Forelimb muscle (tissue), 1 donor: ENCODE measurements at places on chromosomes 4 and X. TPM values are rescaled to one million over a fixed set of nuclear protein-coding genes. Genes with fewer than 3 reads are reported as not detected.

The RPS6KA6 gene
- polyA plus RNA-seq, result 3.8 TPM

The MAGEB2 gene
- polyA plus RNA-seq, result not detected

The CYSLTR1 gene
- 8.4 TPM for polyA plus RNA-seq

The COL4A6 gene
- 1.7 TPM for polyA plus RNA-seq

The CNGA1 gene
- polyA plus RNA-seq, result 0.94 TPM

The PPARGC1A gene
- 7.5 TPM for polyA plus RNA-seq

The PPP2R2C gene
- 0.13 TPM for polyA plus RNA-seq

The FAM133A gene
- polyA plus RNA-seq, result 0.11 TPM

The ADD1 gene
- 163 TPM for polyA plus RNA-seq

The PRICKLE3 gene
- 3.6 TPM for polyA plus RNA-seq

The MUC7 gene
- polyA plus RNA-seq, result not detected

The PAK3 gene
- 10.9 TPM for polyA plus RNA-seq

The VCX3B gene
- polyA plus RNA-seq, result not detected

DNA sequence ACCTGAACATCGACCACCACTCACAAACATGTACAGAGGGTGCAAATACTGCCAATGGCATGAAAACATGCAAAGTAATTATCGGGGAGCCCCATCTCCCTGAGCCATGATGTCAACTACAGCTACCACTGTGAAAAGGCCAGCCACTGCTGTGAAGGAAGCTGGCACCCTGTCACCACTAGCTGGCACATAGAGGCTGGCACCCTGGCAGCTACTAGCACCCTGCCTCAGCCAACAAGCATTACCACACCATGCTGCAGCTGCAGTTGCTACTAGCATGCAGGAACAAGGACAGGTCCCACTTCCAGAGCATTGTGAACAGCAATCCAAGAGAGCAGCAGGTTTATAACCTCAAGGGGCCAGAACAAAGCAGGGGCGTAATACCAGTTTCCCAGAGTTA lies 81.4 kb downstream of the PRR32 start:
- no peak for DNase-seq

- no peak for DNase-seq
These were observed 320.8 kb upstream of the INTU start for GRCh38 chr4:127311924-127312323.

DNA sequence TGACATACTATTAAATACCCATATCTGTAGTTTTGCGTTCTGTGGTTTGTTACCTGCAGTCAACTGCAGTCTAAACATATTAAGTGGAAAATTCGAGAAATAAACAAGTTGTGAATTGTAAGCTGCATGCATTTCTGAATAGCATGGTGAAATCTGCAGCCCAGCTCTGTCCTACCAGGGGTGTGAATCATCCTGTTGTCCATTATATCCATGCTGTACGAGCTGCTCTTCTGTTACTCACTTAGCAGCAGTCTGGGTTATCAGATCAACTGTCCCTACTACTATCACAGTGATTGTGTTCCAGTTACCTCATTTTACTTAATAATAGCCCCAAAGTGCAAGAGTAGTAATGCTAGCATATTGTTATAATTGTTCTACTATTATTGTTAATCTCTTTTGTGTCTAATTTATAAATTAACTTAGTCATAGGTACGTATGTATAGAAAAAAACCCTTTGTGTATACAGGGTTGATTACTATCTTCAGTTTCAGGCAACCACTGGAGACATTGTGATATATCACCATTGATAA lies 173.7 kb upstream of the FAT4 start:
- no peak for DNase-seq

DNA sequence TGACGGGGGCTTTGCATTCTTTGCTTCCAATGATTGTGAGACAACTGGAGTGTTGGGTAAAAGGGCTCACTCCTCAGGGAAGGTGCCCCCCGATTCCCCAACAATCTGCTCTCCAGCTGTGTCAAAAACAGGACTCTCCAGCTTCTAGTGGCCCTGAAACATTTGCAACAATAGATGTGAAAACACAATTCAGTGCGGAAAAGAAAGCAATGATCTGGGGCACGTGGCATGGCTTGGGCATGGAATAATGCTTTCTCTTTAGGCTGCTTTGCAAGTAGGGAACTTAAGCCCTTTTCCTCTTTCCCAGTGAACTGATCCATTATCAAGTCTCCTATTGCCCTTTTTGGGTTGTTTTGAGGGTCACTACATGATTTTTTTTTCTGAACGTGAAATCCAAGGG lies 239.9 kb downstream of the C4orf33 start:
- DNase-seq, result no peak

GRCh38 chrX:92213786-92214185 lies 434.6 kb downstream of the PCDH11X start:
- no peak for DNase-seq

DNA sequence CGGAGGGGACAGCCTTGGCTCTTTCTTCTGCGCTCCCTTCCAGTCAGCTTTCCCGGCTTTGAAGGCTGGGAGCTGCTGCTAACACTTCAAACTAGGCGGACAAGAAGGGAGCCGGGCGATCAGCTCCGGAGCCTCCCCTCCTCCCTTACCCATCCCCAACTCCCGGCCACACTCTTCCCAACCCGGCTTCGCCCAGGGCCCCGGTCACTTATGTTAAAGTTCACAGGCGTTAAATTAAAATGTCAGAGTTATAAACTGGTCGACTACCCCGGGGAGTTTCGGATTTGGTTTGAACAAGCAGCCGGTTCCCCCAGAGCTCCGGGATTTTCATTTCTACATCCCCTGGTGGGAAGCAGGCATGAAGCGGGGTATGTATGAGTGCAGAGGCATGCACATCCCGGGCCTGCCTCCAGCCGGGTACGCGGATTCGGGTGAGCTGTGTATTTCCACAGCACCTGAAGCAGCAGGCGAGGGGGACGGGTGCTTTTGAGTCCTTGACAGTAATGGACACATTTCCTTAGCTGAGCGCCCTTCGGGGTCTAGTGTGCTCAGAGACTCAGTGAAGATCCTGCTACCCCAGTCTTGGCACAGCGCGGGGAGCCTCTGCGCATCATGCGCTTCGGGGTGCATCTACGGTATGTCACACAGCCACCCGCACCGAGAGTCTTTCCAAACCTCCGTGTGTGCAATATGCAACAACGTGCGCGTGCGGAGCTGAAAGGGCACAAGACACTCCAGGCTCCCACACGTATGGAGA lies 880 bp downstream of the UNC5C start:
- no peak for DNase-seq

DNA sequence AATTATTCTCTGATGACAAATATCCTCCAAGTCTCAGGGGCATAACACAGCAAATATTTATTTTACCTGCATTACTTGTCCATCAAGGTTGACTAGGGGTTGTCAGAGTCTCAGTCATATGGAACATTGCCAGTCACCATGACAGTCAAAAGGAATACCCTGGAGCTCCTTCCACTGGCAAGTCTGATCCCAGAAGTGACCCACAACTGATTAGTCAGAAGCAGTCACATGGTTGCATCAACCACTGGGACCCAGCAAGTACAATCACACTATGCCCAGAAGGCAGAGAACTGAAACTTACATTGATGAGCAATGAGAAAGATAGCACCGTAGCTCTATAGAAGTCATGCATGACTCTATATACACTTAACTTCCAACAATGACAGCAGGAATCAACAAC lies 41.9 kb upstream of the SOD3 start:
- DNase-seq, result no peak

GRCh38 chr4:38902695-38903094 lies 35.1 kb downstream of the FAM114A1 start:
- no peak for DNase-seq

- no peak for DNase-seq
These were observed 52.1 kb downstream of the CFAP299 start for GRCh38 chr4:80387390-80388283.

DNA sequence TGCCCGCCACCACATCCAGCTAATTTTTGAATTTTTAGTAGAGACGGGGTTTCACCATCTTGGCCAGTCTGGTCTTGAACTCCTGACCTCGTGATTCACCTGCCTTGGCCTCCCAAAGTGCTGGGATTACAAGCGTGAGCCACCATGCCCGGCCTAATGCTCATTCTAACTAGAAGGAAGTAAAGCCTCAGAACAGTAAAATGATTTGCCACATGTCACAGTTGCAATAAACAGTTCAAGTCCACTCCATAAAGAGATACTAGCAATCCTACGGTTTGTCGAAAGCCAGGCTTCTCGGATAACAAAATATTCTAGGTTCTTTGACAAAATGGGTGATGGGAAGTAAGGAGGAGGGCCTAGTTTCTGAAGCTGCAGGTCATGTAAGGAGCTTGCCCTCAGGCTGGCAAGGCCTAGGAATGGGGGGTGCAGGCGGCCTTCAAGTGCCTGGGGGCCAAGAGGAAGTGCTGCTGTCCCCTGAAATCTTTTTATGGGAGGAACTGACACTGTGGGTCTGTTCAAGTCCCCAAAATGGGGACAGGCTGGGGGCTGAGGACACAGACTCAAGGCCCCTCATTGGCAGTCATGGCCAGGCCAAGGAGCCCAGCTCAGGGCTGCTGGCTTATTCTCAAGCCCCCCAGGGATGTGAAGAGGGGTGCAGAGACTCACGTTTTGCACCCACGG lies 31.8 kb upstream of the ACSL1 start:
- DNase-seq, result no peak

DNA sequence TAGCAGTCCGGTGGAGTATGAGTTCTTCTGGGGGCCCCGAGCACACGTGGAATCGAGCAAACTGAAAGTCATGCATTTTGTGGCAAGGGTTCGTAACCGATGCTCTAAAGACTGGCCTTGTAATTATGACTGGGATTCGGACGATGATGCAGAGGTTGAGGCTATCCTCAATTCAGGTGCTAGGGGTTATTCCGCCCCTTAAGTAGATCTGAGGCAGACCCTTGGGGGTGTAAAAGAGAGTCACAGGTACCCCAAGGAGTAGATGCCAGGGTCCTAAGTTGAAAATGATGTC lies 852 bp downstream of the MAGEH1 start:
- DNase-seq, result no peak

DNA sequence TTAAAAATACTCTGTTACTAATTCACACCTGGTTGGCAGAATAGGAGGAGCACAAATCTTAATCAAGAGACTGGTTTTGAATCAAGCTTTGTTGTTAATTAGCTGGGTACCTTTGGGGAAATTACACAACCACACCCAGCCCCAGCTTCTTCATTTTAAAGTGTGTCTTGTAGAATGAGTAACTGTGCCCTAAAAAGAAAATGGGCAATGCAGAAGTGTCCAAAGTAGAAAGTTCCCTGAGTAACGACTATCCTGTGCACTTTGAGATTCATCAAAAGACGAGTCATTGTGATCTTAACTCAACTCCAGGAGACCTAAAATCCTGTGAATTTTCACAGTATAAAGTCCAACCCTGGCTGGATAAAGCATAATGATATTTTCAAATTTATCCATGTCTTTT lies 792.3 kb upstream of the HS3ST1 start:
- no peak for DNase-seq

DNA sequence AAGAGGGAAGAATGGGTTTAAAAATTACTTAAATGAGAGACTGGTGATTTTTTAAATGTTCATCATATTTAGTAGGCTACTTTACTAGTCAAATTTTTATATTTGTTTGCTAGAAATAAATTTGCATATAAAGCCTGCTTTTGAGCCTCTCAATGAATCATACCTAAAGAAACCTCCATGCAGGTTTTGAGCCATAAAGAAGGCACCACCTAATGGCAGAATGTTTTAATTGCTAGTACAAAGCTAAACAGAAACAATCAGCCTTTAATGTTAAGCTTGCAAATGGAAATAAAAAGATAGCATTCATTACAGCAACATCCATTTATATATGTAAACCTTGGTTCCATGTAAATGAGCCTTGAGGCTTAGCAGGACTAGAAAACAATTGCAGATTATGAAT lies 989.7 kb downstream of the CCSER1 start:
- no peak for DNase-seq

- no peak for DNase-seq
These were observed 9.1 kb upstream of the SLC25A5 start for GRCh38 chrX:119459181-119459580.

DNA sequence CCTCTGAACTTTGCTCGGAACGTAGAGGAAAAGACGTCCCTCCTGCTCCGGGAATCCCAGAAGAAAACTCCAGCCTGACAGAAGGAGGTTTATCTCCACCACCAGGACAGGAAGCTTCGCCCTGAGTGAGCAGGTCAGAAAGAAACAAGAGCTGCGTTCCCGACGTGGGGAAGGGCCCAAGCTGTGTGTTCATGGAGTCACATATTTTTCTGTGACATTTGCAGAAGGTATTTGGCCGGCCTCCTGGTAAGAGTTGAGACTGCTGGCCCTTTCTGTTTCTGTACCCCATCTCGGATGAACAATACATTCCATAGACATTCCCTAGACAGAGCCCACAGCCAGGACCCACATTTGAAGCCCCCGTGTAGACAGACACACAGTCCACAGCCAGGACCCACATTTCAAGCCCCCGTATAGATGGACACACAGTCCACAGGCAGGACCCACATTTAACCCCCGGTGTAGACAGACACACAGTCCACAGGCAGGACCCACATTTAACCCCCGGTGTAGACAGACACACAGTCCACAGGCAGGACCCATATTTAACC lies 230.8 kb downstream of the SHOX start:
- no peak for DNase-seq

DNA sequence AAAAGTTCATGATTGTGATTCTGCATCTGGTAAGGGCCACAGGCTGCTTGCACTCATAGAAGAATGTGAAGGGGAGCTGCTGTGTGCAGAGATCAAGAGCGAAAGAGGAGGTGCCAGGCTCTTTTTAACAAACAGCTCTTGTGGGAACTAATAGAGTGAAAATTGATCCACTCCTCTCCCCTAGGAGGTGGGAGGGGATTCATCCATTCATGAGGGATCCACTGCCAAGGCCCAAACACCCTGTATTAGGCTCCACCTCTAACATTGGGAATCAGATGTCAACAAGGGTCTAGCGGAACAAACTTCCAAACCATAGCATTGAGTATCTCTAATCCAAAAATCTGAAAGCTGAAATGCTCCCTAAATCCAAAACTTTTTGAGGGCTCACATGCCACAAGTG lies 16.4 kb upstream of the PPID start:
- DNase-seq, result no peak

- no peak for DNase-seq
These were observed 137.4 kb downstream of the FRYL start for GRCh38 chr4:48642421-48643374.

GRCh38 chrX:73863852-73864251 lies 300.9 kb downstream of the CHIC1 start:
- DNase-seq, result no peak

GRCh38 chrX:12974796-12975669 lies at the start of gene TMSB4X:
TMSB4X (plus strand) TSS chrX:12975110.
- DNase-seq, result no peak

GRCh38 chr4:35644591-35644990 lies 599.7 kb downstream of the ARAP2 start:
- no peak for DNase-seq

DNA sequence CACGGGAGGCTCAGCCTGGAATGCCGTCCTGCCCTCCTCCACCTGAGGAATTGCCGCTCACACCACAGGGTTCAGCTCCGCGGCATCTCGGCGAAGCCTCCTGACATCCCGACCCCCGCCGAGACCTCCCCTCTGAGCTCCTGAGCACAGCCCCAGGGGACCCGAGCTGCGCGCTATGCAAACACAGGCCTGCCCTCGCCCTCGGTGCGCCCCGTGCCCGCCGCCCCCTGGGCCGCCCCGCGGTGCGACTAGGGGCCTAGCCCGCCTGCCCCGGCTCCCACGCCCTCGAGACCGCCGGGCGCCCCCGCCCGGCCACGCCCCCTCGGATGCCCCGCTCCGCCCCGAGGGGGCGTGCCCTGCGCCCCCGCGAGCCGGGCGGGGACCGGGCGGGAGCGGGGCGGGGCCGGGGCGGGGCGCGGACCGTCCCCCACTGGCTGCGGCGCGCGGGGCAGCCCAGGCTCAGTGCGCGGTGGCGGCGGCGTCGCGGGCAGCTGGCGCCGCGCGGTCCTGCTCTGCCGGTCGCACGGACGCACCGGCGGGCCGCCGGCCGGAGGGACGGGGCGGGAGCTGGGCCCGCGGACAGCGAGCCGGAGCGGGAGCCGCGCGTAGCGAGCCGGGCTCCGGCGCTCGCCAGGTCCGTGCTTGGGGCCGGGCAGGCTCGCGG lies at the start of gene FGFR3:
FGFR3 (plus strand) TSS at position 462 of the 664 bp plus-strand sequence. CDS start 642 bp downstream, outside the sequence.
- no peak for DNase-seq
